ENCODE measurements at places on chromosomes 4 and X.

- DNase-seq = no peak
These were observed 10.1 kb upstream of the SASH3 start for GRCh38 chrX:129769467-129770154.

- no peak for DNase-seq
These were observed 48.8 kb downstream of the SPOCK3 start for GRCh38 chr4:167185465-167185864.

DNA sequence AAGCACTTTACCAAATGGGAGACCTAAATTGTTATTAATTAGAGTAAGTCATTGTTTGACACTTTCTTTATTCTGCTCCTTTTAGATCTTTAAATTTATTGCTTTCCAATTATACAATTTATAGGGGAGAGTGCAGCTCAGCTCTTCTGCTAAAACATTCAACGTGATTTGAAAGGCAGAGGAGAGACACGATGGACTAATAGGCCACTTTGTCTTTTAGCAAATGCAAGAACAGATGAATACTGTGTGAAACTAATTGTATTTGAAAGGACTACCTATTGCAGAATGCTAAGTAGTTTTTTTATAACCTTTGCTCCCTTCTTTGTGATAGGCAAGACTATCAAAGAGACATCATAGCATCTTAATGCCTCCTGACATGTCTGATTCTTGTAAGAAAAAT is 320.4 kb upstream of the KLF3 start:
- DNase-seq = no peak

DNA sequence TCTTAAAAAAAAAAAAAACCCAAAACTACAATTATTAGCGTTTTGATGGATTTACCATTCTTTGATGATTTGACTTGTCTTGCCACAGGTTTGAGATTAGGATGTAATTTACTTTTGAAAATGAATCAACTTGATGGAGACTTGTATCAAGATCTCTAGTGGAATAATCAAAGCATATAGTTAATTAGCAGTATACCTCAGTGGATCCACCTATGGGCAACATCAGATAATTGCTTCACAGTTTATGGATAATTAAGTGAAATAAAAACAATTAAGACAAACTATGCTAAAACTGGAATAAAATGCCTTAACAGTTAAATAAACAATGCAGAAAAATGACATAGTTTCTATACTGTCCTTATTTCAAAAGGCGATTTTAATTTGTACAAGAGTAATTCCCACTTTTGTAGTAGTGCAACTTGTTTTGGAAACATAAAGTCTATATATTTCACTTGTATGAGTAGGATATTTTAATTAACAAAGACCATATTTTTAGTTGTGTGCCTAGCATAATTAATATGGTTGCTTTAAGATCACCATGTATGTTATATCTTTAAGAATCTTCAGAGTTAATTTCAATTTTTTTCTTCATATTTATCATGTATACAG is 4.2 kb downstream of the CPEB2 start:
- DNase-seq = no peak

GRCh38 chr4:97978791-97979488 is 164.3 kb downstream of the STPG2 start:
- no peak for DNase-seq

GRCh38 chr4:3021627-3022026 is 52.7 kb downstream of the HTT-AS start:
- DNase-seq = no peak

DNA sequence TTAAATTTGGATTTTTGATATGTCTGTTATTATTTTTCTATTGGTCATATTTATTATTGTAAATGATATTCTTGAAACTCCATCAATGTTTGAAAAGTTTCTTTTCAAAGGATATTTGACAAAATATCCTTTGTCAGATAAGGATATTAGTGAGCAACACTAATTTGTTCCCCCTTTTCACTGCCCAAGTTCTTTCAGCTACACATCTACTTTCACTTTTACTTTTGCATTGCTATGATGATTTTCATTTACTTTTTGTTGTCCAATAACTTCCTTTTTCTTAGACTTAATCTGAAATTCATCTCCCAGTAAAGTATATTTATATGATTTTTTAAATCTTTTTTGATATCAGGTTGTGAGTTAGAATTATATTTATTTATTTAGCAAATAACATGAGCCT is 542.3 kb upstream of the ADGRL3 start:
- DNase-seq = no peak

Data from stimulated activated CD8-positive, alpha-beta memory T cell treated with anti-CD3 and anti-CD28 coated beads, Interleukin-15, amount 100 ng/mL, for 24 hours (primary cell).